NCI-H446 (cell line): ENCODE measurements at places on chromosomes 4 and X.

GRCh38 chr4:55340266-55340665 is 5.8 kb upstream of the SRD5A3 start:
- no peak for DNase-seq

DNA sequence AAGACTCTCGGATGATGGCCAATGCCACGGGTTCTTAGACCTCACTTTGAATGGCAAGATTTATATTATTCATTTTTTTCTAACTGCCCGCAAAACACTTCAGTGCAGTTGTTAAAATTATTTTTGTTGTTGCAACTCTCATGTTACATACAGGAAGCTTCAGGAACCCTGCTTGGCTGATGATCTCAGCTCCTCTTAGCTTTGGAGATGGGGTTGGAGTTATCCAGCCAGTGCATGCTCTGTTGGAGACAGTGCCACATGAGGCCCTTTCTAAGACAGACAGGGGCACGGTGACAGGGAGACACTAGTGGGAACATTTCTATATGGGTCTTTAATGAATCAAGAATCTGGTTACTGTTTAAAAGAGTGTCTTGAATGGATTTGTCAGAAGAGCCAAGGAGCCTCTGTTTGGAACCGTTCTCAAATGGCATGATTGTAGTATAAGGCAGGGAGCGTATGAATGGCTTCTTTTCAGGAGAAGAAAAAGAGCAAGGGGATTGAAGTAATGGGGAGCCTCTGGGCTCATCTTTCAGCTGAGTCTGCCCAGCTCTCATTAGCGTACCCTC is 61.9 kb upstream of the ENPP6 start:
- DNase-seq: no peak

DNA sequence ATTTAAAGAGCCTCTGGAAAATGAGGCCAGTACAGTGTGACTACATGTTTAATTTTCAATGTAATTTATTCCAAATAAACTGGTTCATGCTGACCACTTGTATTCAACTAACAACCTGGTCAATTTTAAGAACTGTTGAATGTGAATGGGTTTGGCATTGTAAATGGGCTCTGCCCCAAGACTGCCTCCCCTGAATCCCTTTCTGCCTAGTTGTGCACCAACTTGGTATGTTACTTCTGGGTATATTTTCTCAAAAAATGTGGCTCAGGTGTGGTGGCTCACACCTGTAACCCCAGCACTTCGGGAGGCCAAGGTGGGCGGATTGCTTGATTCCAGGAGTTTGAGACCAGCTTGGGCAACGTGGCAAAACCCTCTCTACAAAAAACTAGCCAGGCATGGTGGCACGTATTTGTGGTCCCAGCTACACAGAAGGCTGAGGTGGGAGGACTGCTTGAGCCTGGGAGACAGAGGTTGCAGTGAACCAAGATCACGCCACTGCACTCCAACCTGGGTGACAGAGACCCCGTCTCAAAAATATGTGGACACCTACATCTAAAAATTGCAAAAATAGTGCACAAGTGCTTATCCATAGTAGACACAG is 7.2 kb downstream of the RPL9 start:
- no peak for DNase-seq

GRCh38 chrX:41588271-41588670 is 100.5 kb upstream of the GPR34 start:
- no peak for DNase-seq

DNA sequence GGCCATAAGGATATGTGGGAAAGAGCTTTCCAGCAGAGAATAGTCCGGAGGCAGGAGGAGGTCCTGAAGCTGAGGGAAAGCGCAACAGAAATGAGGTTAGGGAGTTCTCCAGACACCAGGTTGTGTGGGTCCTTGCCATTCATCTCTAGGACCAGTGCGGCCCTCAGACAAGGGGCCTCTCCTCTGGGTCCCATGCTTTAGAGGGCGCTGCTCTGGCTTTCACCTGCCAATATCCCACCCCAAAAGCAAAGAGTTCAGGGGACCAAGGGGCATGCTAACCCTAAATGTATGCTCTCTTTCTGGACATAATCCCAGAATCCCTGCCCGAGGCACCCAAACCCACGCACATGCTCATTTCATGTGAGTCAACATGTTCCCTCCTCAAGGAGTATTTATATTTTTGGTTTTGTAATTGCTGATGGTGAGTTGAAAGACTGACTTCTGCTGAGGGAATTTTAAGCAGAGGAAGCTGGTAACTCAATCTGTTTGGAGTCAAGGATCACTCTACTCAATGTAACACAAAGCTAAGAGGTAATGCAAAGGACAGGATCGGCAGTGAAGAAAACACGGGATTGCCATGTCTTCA is 14.8 kb downstream of the RPL34 start:
- DNase-seq: no peak

- DNase-seq: no peak
Measured at GRCh38 chr4:151012820-151013219, 2.3 kb downstream of the LRBA start.
